ENCODE measurements at places on chromosomes 2 and 18. TPM values are rescaled to one million over a fixed set of nuclear protein-coding genes. Genes with fewer than 3 reads are reported as not detected.

The SLC5A7 gene
- total RNA-seq, result not detected

The IL36A gene
- not detected for total RNA-seq

The GALNT5 gene
- 1.7 TPM for total RNA-seq

The CABYR gene
- 7.3 TPM for total RNA-seq

The SERPINB10 gene
- total RNA-seq, result not detected

The TRIM43 gene
- total RNA-seq, result not detected

The CASP10 gene
- total RNA-seq, result 4.0 TPM

The IL1RN gene
- not detected for total RNA-seq

The CAD gene
- total RNA-seq, result 31.2 TPM

The RNF125 gene
- total RNA-seq, result 2.2 TPM

The BMP10 gene
- total RNA-seq, result not detected

The SLC14A1 gene
- under 0.01 TPM for total RNA-seq

The HAUS1 gene
- 73.3 TPM for total RNA-seq

The CHRNA1 gene
- 0.77 TPM for total RNA-seq

The LRPPRC gene
- total RNA-seq, result 30.6 TPM

The GPAT2 gene
- total RNA-seq, result 1.3 TPM

The GALNT14 gene
- total RNA-seq, result 0.09 TPM

The DUSP19 gene
- total RNA-seq, result 1.3 TPM

The APCDD1 gene
- 13.3 TPM for total RNA-seq

The LRATD1 gene
- not detected for total RNA-seq

The NGEF gene
- not detected for total RNA-seq

The RTKN gene
- total RNA-seq, result 11.8 TPM

The KIF1A gene
- under 0.01 TPM for total RNA-seq

The ATIC gene
- total RNA-seq, result 24.7 TPM

The LRP2 gene
- under 0.01 TPM for total RNA-seq

The GULP1 gene
- total RNA-seq, result 12.6 TPM

The PRSS56 gene
- total RNA-seq, result not detected

The LRRC30 gene
- not detected for total RNA-seq

The STPG4 gene
- not detected for total RNA-seq

The PNKD gene
- 64.1 TPM for total RNA-seq

The GPR55 gene
- total RNA-seq, result not detected

The GBX2 gene
- total RNA-seq, result not detected

The SH2D6 gene
- not detected for total RNA-seq
